ENCODE measurements at places on chromosomes 7 and 10.

DNA sequence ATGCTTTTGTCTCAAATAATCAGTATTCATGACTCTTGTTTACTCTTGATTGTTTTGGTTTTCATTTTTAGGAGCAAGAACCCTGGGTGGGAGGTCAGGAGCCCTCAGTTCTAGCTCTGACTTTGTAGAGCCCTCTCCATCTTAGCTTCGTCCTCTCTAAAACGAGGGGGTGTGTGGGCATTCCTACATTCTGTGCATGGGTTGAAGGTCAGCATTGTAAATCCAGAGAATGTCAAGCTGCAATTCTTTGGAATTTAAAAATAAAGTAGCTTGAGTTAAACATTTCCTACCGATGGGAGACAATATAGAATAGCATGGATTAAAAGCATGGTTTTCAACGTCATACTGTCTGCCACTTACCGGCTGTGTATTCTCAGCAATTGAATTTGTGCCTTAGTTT is 128.3 kb downstream of the PRPF18 start:
- no peak for DNase-seq

DNA sequence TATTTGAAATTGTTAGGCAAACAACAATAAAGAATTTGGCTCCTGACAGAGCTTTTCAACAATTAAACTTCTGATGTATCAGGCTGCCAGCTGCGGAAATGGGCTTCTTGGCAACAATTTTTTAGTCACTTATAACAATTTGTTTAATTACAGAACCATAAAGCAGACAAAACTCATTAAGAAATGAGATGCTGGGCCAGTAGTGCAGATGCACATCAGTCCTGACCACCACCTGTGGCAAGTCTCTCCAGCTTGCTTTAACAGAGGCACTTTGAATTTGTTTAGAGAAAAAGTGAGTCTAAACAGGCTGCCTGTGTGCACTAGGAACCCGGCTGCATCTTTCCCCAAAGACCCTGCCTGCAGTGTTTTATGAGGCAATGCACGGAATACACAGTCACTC is 1124.4 kb downstream of the NXPH1 start:
- DNase-seq, result no peak

DNA sequence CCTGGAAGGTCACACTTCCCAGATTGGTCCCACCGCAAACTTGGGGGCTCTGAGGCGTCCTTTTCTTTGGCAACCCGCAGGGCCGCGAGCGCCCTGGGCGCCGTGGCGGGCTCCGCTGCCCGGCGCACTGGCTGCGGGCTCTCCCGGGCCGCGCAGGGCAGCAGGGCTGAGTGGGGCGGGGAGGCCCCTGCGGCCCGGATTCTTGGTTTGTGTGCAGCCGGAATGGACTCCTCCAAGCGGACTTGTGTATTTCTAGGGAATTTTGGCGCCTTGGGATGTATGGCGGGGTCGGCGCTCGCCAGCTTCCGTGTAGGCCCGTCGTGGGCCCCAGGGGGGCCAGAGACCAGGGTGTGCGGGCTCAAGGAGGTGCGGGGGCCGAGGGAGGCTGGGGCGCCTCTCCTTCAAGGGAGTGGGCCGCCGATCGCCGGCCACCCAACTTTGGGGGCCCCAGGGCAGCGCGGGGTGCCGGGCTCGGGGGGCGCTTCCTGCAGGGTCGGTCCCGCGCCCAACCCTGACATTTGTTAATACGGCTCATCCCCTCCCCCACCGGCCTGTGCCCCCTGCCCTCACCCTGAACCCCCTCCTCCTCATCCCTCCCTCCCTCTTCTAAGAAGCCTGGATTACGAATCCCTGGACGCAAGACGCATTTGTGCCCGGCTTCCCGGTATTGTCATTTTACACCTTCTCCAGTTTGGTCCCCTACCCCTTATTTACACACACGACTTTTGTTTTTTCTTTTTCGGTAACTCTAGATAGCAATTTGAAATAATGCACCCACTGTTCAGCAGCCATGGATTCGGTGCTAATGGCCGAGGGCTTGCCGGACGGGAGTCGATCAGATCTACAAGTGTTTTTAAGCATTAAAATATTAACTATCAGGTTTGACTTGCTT is 2.5 kb downstream of the TCF7L2 start:
- no peak for DNase-seq

DNA sequence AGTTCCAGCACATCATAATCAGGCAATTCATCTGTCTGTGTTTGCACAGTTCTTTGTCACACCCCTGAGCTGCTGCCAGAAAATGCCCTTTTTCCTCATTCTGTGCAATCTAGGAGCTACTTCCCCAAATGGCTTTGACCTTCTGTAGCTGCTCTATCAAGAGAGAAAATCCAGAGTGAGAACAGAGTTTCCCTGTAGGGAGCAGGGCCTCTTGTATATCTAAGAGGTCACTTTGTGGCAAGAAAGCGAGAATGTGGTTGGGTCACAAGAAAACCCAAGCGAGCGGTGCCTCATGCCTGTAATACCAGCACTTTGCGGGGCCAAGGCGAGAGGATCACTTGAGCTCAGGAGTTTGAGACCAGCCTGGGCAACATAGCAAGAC is 24.3 kb downstream of the SLC29A3 start:
- no peak for DNase-seq

GRCh38 chr7:90763108-90763507 is 167.0 kb downstream of the CDK14 start:
- no peak for DNase-seq

- DNase-seq, result no peak
Observed at GRCh38 chr10:63553031-63553430, 31.8 kb downstream of the REEP3 start.

GRCh38 chr10:29268011-29268410 is 20.9 kb upstream of the LYZL1 start:
- no peak for DNase-seq

DNA sequence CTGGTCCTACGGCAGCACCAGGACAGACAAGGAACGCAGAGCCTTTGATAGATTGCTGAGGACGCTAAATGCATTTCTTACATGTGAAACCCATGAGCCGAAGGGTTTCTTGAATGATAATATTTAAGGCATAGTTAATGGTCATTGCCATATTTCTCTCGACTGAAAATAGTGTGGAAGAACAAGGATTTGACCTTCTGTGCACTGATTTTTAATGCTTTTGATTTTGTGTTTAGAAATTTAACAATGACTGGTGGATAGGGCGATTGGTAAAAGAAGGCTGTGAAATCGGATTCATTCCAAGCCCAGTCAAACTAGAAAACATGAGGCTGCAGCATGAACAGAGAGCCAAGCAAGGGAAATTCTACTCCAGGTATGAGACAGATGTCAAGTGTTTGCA is 150.8 kb downstream of the NSUN6 start:
- no peak for DNase-seq

- no peak for DNase-seq
Observed at GRCh38 chr7:568031-568951, 48.6 kb upstream of the PDGFA start.

- DNase-seq, result no peak
Observed at GRCh38 chr10:73647211-73647874, 6.1 kb upstream of the MYOZ1 start.

GRCh38 chr7:12890586-12890985 is 203.2 kb downstream of the ARL4A start:
- no peak for DNase-seq

- DNase-seq, result no peak
Observed at GRCh38 chr7:29289156-29290021, 94.8 kb downstream of the CHN2 start.

GRCh38 chr10:92691591-92692079 is 1.9 kb downstream of the HHEX start:
- DNase-seq, result no peak

- DNase-seq, result no peak
Observed at GRCh38 chr7:158760936-158761335, 56.3 kb upstream of the NCAPG2 start.

GRCh38 chr10:12568391-12569009 is 219.2 kb downstream of the CAMK1D start:
- DNase-seq, result no peak

DNA sequence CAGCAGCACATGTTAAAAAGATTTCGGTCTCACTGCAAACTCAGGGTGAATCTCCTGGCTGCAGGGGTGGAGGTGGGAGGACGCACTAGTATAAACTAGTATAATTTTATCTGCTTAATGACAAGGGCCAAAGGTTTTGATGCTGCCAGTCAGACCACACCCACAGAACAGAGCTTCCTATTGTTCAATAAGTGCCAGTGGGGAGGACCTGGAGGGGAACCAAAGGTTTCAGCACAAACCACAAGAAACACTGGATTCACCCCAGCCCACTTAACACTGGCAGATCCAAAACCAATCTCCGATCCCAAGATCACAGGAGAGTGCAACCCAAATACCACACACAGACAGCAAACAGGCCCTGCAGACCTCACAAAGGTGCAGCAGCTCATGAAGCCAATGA is 6.6 kb downstream of the VOPP1 start:
- DNase-seq, result no peak
